ENCODE measurements at places on chromosomes 16 and 17.
A peak's percentile ranks its signal among the peaks of the same experiment; 100 is the strongest.

GRCh38 chr16:50244504-50245416 is 21.6 kb upstream of the ADCY7 start:
- DNase-seq, result no peak

DNA sequence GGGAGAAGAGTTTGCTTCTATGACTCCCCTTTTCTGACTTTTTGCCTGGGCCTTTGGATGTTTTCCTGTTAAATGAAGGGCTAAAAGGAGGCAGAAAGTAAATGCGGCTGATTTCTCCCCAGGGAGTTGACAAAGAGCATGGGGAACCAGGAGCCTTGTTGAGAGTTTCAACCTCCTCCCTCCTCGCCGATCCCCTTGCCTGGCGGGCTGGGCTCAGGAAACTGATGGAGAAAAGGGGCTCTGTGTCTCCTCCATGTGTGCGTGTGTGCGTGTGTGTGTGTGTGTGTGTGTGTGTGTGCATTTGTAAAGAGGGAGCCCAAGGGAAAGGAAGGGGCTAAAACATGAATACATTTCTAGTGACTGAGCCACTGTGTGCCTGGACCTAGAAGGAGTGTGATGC is 94.5 kb downstream of the ZDHHC7 start:
- DNase-seq, result no peak

- DNase-seq, result peak; percentile 73
These were observed at the start of gene ADCY9 for GRCh38 chr16:4116325-4117249. Gene ADCY9 (minus strand): TSS chr16:4116442. CDS start chr16:4115442, 1,000 bp downstream.

- peak; percentile 73 for DNase-seq
These were observed 42.3 kb upstream of the ZNF750 start for GRCh38 chr17:82881900-82882714.

- no peak for DNase-seq
These were observed 19.9 kb downstream of the COX10 start for GRCh38 chr17:14089179-14089578.

GRCh38 chr16:82664181-82664580 is 37.4 kb downstream of the CDH13 start:
- DNase-seq, result no peak

- DNase-seq, result no peak
These were observed 14.2 kb downstream of the GAS7 start for GRCh38 chr17:10183931-10184930.

GRCh38 chr16:1145383-1146100 is 7.4 kb upstream of the CACNA1H start:
- DNase-seq, result no peak

- DNase-seq, result no peak
These were observed 7.3 kb downstream of the DRC7 start for GRCh38 chr16:57701759-57702371.

- peak; percentile 94 for DNase-seq
These were observed at the start of gene ZNF689 for GRCh38 chr16:30609926-30610839. Gene ZNF689 (minus strand): TSS chr16:30610389. CDS start chr16:30610041, 348 bp downstream.

DNA sequence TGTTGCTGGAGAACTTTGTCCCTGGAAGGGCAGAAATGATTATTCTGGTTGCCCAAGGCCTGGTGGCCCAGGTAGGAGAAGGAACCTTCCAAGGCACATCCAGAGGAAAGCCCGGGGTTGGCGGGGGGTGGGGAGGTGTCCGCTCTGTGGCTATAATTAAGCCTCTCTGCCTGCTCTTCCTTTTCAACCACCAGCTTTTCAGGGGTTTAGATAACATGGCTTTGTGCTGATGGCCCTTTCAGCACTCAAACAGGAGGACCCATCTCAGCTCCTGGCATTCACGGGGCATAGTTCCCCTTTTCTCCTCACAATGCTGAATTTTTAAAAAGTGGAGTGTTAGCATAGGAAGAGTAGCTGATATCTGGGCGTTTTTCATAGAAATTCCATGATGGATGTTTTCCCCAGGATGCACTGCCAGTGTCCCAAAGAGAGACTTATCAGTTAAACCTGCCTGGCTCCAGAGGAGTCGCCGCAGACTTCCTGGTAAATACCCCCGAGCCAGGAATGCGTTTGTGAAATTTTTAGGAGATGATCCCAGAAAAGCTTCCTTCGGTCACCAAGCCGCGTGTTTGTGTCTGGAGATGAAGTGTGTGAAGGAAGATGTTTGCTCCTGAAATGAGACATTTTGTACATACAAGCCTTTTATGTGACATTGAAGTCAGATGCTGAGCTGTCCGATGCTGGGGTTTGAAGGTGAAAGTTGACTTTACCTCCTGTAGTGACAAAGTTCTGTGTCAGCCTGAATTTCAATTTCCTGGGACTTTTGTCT is 188.5 kb downstream of the MSI2 start:
- DNase-seq, result no peak

- no peak for DNase-seq
These were observed 53.0 kb downstream of the TUBD1 start for GRCh38 chr17:59839651-59840328.

- no peak for DNase-seq
These were observed 30.7 kb upstream of the SLC5A11 start for GRCh38 chr16:24815021-24815420.

- no peak for DNase-seq
These were observed 26.4 kb downstream of the NPTX1 start for GRCh38 chr17:80449930-80450576.

- peak; percentile 58 for DNase-seq
These were observed 3.6 kb upstream of the XAF1 start for GRCh38 chr17:6752068-6752909.

DNA sequence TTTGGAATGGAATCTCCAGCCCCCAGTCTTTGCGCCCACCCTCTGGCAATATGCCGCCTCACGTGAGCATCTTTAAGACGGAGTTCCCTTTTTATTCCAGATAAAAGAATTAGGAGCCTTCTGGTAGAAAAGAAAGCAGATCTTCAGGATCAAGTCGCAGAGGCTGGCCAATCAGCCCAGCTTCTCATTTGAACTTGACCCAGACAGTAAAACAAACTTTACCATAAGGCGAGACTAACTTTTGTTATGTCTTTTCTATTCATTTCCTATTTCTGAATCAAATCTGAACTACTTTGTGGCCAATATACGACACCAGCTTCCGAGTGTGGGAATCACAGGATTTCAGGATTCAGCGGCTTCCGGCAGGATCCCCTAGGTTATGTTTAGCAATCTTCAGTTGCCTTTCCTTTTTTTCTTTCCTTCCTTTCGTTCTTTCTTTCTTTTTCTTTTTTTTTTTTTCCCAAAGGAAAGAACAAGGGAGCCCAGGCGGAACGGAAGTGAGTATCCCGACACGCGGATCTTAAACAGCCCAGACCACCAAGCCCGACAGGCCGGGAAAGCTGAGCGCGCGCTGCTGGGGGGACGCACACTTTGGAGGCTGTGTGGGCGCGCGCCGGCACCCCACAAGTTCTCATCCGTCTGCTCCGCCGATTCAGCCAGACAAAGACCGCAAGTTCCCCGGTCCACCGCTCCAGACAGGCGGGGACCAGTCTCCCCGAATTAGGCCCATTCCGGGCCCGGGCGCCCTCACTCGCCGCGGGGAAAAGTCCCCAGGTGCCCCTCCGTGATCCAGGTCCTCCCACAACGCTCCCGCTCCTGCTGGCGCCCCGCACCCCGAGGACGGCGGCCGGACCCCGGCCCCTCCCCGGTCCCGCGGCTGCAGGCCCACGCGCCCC is 633 bp downstream of the TBC1D16 start:
- DNase-seq, result peak; percentile 32

GRCh38 chr16:55494994-55495421 is 13.9 kb upstream of the LPCAT2 start:
- peak; percentile 66 for DNase-seq

DNA sequence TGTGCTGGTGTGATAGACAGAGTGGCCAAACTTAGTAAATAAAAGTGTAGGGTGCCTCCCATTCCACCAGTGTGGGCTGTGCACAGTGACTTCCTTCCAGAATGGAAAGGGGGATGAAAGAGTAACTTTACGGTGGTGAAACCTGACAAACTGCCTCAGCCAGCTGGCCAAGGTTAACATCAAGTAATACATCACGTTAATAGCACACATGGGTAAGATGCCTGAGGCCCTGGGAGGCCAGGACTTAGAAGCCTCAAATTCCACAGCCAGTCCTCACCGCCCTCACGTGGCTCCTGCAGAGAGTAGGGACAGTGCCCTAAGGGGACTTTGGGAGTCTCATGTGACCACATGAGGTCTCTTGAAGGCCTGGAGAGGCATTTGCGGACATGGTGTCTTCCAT is 14.1 kb downstream of the RMI2 start:
- no peak for DNase-seq

DNA sequence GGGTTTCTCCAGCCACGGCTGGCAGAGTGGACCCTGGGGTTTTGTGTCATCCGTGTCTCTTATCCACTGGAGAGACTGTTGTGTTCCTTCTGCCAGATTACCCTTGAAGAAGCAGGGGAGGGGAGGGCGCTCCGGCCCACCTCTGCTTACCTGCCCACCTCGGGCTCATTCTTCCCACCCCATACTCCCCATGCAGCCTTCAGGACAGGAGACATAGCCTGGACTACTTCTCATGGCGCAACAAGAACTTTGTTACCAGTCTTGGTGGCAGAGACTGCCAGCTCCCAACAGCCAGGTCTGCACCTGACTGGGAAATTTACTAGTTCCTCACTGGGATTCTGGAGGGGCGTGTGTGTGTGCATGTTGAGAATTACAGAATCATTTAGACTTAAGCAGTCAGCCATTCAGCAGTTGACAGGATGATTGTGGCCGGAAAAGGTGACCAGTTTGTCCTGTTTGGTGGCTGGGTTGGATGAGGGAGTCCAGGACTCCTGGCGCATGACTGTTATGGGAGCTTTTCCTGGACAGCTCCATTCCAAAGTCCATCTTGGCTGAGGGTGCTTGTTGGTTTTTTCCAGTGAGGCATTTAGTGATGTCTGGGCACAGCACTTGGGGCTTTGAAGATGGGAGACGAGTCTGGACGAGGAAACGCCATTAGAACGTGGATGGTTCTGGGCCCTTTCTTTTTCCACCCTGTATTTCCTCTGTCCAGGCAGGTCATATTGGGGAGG is 8.7 kb downstream of the GSE1 start:
- no peak for DNase-seq

- no peak for DNase-seq
These were observed 11.0 kb upstream of the CUEDC1 start for GRCh38 chr17:57966246-57966645.

GRCh38 chr16:54886078-54886477 is 44.6 kb upstream of the IRX5 start:
- DNase-seq, result no peak

DNA sequence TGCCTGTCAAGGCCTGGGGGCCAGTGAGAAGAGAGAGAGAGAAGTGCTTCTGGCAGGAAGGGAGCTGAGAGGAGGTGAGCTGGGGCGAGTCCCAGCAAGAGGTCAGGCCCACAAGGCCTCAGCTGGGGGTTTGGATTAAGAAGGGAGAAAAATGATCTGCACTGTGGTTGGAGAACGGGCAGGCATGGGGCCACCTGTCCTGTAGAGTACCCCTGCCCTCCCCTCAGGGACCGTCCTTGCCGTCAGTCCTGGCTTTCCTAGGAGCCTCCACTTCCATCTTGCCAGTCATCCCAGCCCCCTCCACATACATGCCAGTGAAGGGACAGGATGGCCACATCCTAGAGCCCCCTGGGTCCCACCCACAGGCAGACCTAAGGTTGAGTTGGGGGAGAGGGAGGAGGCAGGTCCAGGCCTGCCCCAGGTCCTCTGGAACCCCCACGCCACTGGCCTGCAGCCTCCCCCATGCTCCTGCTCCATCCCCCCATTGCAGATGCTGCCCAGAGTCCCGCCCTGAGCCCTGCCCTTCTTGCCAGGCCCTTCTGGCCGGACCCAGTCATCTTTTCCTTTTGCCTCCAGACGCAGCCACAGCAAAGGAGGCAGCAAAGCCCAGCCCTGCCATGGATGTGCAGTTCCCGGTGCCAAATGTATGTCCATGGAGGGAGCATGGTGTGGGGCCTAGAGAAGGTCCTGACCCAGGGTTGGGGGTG is 18.9 kb downstream of the KATNB1 start:
- no peak for DNase-seq

GRCh38 chr16:65675161-65675560 is 553.3 kb upstream of the CDH11 start:
- DNase-seq, result no peak

DNA sequence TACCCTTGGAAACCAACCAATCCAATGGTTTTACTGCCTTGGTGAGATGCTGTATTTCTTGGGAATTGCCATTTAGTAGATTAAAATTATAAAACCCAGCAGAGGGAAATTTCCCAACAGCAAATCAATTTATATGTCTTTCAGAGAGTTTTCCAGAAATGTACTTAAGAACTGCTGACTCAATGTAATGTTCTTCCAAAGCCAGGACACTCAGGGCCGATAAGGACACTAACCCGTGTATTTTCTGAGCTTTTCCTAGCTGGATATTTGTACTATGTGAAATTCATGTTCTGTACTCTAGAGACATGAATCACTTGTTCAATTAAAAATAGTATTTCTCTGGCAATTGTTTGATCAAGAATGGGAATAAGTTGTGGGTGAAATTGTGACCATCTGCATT is 121.4 kb downstream of the KCNJ2 start:
- DNase-seq, result no peak

DNA sequence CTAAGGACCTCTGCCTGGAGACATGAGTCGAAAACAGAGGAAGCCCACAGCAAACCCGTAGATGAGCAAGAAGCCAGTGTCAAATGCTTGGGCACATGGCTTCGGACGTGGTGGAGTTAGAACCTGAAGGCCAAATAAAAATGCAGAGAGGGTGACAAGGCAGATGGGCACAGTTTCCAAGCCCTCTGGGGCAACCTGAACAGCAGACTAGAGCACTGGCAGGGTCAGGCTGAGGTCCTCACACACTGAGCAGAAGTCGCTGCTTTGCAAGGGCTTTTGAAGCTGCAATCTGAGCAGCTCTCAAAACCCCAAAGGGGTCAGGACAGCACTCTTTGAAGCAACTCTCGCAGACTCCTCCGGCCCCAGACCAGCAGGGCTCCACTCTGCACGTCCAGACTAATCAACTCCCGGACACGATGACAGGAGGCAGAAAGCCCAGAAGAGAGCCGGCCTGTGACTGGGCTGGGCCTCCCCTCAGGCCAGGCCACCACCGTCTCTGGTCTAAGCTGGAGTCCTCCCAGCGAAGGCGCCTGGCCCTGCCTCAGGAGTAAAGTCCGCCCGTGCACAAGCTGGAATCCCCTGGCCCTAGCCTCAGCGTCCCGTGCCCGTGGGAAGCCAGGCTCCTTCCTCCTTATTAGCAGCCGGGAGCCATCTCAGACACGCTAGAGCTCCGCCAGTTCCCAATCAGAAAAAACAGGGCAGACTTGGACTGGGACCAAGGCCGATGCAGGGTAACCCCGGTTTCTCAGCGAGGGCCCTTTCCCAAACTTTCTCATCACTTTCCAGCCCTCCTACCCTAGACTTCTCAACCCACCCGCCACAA is 924 bp downstream of the SMARCD2 start:
- DNase-seq, result peak; percentile 39

DNA sequence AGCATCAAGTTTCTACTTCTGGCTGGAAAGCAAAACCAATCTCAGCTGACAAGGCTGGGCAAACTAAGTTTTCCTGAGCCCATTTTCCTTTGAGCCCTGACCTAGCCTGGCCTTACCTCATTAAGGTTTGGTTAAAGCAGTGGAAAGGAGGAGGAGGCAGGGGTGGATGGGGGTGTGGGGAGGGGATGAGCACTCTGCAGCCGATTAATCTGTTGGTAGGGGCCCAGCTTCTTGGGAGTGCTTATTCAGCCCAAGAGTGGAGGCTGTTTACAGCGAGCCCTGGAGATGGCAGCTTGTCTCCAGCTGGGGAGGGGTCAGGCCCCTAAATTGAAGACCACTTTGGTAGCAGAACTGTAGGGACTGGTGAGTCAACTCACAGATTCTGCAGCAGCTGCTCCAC is 12.0 kb downstream of the SMCR8 start:
- no peak for DNase-seq

Measured in CD14-positive monocyte (primary cell).